ENCODE measurements at places on chromosomes 11 and 22.

DNA sequence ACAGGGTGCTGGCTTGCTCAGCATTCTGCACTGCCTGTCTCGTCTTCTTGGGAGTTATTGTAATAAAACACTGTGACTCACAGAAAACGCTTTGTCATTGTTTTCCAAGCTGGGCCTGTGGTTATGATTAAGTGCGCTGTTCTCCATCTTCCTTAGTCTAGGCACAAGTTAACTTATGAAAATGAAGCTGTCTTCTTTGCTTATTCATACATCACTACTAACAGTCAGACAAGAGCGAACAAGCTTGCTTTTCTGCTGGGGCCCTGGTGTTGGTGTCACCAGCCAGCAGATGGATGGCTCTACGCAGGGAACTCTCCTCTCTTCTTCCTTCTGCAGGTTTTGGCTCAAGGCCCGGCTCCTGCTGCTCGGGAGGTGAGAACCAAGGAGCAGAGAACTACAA is 380.1 kb upstream of the SYN3 start:
- DNase-seq: no peak

DNA sequence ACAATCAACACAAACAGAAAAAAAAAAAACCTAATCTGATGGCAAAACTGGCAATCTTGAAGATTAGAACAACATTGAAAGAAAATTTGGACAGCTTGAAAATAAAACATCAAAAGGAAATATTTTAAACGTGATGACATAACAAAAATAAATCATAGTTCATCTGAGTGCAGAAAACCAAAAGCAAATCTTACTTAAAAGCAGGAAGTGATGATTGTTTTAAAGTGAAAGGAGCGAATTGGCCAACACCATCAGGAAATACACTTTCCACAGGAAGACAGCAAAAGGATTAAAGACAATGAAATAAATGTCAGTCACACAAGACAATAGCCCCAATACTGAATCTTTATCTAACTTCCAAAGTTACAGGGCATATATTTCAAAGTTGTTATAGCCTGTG is 696.5 kb upstream of the CHORDC1 start:
- no peak for DNase-seq

DNA sequence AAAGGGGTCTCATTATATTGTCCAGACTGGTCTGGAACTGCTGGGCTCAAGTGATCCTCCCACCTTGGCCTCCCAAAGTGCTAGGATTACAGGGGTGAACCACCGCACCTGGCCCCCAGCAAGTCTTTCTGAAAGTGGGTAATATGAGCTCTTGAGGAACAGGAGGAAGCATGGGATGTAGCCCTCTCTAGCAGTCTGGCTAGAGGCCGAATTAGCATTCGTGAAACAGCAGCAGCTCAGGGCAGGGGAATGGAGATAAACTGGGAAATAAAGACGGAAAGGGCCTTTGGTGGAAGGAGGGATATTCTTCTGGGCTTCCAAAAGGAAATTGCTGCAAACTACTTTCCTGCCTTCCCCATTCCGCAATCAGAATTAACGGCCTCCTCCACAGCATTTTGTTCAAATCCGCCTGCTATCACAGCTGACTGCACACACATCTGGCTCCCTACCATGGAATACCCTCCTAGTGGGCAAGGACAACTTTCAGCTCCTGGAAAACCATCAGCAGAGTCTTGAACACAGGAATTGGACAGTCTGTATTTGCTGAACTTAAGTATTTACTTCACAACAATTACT is 44.3 kb downstream of the MICAL3 start:
- no peak for DNase-seq

GRCh38 chr22:36334081-36334820 is 53.5 kb downstream of the MYH9 start:
- DNase-seq: peak; percentile 68

DNA sequence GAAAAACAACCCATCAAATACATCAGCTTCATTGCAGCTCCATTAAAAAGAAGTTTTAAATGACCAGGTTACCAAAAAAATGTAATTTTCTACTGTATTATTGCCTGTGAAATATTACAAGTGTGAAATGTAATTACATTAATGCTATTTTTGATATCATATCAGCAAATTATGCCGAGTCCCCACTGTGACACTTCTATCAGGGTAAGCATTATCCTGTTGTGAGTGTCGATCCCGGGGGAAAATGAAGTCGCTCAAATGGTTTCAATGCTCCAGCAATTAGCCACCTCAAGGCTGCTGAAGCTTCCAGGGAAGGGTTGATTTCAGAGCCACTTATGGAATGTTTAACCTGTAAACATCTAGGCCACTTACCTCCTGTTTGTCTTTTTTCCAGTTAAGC is 70.4 kb downstream of the RCN1 start:
- no peak for DNase-seq

DNA sequence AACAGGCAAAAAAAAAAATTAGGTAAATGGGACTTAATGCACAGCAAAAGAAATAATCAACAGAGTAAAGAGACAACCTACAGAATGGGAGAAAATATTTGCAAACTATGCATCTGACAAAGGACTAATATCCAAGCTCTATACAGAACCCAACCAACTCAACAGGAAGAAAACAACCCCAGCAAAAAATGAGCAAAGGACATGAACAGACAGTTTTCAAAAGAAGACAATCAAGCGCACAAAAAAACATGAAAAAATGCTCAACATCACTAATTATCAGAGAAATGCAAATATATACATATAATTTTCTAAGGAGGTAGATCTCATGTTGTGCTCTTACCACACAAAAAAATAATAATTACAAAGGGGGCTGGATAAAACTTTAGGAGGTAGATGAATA is 36.5 kb upstream of the USP47 start:
- no peak for DNase-seq

DNA sequence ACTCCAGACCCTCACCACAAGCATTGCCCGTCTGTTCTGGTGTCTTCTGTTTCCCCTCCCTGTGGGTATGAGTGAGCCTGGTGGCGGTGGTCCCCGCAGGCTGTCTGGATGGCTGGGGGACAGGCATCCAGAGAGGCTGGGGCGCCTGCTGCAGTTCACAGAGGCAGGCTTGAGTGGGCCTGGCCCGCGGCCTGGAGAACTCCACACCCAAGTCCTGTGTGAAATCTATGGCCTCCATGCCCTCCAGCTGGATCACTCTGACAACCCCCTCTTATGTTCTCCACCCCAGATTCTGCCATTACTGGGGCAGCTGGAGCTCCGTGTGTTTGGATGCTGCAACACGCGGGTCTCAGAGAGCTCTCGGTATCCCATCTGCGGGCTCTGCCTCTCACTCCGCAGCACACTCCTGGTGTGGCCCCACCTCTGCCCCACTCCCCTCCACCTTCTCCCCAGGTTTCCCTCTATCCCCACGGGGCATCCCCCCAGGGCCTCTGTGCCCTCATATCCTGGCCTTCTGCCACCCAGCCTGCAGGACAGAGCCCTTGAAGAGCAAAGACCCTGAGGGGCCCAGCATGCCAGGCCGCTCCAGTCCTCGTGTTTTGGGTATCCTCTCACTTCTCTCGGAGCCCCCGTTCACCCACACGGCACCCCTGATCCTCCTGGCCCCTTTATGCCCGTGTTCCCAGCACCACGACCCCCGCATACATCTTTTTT is 31.3 kb downstream of the LRRC74B start:
- DNase-seq: no peak

- no peak for DNase-seq
Observed at GRCh38 chr22:27997538-27997937, 78.5 kb upstream of the PITPNB start.

DNA sequence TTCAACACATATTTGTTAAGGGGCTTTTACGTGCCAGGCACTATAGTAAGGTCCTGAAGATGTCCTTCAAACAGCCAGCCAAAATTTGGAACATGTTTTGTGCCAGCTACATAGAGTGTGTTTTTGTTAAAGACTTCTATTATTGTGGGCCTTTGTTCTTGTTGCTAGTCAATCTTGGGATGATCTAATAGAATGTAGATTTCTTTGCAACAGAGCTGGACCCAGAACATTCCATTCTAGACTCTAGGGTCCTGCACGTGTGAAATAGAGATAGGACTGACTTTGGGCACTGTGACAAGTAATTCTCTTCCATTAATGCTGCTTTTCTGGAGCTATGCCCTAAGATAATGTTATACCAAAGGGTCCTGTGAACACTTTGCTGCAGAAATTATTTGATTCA is 16.9 kb upstream of the IPO7 start:
- DNase-seq: no peak

DNA sequence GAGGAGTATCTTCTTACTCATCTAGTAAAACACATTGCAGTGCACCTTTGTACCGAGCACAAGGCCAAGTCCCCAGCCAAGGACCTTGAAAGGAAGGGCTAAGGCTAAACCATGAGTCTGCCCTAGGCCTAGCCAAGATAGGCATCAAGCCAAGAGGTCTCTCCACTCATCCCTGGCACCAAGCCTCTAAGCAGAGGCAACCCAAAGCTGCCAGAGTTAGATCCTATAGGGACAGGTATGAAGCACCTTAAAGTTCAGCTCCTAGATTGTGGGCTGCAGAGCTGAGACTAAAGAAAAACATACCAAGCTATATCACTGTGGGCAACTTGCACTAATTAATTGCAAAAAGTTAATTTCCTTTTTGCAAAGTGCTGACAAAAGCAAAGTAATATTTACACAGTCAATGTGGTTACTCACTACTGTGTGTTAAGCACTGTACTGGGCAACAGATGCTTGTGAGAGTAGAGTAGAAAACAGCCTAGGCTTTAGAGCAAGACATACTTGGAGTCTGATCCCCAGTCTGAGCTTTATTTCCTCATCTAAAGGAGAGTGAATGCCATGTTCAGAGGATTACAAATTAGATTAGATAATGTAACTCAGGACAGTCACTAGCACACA is 7.2 kb downstream of the COA4 start:
- DNase-seq: no peak

- DNase-seq: no peak
Observed at GRCh38 chr22:19799322-19800190, 39.0 kb downstream of the TBX1 start.

GRCh38 chr11:131499199-131499598 is 128.8 kb downstream of the NTM start:
- DNase-seq: no peak

- peak; percentile 75 for DNase-seq
Observed at GRCh38 chr11:124793466-124794278, 6.5 kb downstream of the MSANTD2 start.

- no peak for DNase-seq
Observed at GRCh38 chr22:29717789-29718188, 2.0 kb upstream of the CABP7 start.

DNA sequence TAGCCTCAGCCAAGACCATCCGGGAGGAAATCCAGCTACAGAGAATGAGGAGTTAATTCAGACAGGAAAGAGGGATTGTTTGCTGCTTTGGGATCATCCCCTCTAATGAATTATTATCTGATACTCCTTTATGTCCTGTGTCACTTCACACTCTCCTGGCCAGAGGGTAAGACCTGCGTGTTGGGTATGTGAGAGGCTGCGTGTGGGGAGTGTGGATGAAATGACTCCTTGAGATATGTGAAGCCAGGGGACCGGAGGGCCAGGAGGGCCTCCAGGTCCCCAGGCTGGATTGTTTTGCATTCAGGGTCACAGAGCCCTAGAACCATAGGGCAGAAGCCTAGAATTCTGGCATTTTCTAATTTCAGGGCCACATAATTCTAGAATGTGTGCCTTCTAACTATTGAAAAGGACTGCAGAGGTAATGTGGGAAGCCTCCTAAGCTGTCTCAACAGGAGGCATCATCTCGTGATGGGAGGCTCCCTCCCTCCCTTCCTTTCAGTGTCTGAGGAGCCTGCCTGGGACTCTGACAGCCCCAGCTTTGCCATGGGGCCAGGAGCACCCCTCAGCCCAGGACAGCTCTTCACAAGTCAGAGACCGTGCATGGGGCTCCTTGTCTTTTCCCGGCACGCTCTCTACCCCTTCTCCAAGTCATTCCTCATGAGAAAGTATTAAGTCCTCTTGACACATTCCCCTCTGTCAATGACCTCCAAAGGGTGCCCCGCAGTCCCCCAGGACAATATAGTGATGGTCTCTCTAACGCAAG is 3.7 kb downstream of the TPBGL start:
- DNase-seq: no peak

- no peak for DNase-seq
Observed at GRCh38 chr11:92411431-92411830, 186.8 kb downstream of the FAT3 start.
